PC-9 (cell line): ENCODE measurements at places on chromosomes 7 and 10.
A peak's percentile ranks its signal among the peaks of the same experiment; 100 is the strongest.

DNA sequence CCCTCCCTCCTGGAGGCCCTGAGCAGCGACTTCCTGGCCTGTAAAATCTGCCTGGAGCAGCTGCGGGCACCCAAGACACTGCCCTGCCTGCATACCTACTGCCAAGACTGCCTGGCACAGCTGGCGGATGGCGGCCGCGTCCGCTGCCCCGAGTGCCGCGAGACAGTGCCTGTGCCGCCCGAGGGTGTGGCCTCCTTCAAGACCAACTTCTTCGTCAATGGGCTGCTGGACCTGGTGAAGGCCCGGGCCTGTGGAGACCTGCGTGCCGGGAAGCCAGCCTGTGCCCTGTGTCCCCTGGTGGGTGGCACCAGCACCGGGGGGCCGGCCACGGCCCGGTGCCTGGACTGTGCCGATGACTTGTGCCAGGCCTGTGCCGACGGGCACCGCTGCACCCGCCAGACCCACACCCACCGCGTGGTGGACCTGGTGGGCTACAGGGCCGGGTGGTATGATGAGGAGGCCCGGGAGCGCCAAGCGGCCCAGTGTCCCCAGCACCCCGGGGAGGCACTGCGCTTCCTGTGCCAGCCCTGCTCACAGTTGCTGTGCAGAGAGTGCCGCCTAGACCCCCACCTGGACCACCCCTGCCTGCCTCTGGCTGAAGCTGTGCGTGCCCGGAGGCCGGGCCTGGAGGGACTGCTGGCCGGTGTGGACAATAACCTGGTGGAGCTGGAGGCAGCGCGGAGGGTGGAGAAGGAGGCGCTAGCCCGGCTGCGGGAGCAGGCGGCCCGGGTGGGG, 2.2 kb downstream of the TRIM56 start:
- DNase-seq = no peak

DNA sequence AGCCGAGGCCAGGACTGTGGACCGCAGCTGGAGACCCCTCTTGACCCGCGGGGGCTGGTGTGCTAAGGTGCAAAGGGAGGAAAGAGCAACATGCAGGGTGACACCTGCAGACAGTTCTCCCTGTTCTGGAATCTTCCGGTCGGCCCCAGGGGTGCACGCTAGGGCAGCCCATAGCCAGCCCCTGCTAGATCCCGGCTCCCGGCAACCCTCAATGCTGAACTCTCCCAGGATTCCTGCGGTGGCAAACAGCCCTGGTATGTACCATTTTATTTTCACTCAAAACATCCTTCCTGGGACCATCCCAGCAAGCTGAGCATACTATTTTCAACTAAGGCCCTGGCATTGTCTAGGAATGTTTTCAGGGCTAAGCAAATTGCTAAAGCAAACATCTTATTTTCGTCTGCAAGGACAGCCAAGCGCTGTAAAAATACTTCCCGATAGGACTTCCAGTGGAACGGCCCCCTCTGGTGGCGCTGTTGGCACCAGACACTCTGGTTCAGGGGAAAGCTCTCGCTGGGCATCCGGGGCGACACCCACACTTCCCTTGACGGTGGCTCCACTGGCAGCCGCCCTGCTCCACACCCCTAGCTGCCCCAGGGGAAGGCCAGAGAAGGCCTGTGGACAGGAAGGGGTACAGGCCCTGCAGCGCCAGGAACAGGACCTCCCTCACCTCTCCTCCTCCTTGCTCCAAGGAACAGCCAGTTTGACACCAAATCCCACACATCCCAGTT, 99.4 kb downstream of the CTBP2 start:
- peak; percentile 67 for DNase-seq

DNA sequence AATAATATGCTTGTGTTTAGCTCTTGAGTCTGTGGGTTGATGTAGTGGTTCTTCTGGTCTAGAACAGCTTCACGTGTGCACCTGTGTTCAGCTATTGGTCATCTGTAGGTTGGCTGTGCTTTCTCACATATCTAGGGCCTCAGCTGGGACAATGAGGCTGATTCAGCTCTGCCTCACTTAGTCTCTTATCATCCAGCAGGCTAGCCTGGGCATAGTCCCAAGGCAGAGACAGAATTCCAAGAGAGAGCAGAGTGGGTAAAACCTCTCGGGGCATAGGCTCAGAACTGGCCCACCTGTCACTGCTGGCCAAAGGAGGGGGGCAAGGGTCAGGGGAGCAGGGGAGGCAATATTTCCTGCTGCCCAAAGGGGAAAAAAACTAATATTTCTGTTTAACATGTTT, 32.0 kb upstream of the MXI1 start:
- DNase-seq = no peak

GRCh38 chr7:39407723-39408122, 158.5 kb upstream of the YAE1 start:
- DNase-seq = no peak

- no peak for DNase-seq
These were observed 217.1 kb downstream of the PRPF18 start for GRCh38 chr10:13803566-13804554.

DNA sequence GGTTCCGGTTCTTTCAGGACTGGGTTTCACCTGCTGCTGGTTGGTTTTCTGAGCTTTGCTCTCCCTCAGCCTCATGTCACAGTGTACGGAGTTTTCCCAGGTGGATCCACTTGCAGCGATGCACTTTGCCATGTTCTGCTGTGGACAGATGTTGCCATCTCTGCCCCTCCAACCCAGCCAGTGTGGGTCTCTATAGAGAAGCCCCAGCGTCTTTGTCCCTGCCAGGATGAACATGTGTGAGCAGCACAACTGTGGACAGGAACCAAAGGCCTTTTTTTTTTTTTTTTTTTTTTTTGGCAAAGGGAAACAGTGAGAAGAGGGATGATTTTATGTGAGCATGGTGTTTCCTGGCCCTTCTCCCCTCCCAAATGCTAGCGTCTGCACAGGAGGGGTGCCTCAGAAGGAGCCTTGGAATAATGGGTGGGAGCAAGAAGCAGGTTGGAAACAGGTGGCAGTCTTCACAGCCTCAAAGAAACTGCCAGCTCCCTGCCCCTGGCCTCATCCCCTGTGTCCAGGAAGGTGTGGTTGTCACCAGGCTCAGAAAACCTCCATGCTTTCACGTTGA, 106.5 kb downstream of the RPS24 start:
- no peak for DNase-seq

GRCh38 chr7:155722118-155722517, 77.7 kb downstream of the RBM33 start:
- DNase-seq = no peak

DNA sequence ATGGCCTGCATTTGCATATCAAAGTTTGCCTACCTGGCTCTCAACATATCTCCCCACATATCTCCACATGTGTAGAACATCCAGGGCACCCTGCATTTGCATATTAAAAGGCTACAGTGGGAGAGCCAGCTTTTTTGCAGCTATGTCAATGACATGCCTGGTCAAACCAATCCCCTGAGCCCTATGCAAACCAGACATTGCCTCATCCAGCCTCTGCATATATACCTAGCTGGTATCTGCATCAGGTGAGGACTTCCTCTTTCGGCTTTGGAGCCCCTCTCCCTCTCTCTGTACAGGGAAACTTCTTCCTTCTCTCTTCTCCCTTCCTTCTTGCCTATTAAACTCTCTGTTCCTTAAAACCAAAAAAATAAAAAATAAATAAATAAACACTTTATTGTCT, 142.7 kb upstream of the STEAP4 start:
- DNase-seq = no peak

GRCh38 chr7:91411060-91411459, 146.8 kb downstream of the FZD1 start:
- DNase-seq = no peak

DNA sequence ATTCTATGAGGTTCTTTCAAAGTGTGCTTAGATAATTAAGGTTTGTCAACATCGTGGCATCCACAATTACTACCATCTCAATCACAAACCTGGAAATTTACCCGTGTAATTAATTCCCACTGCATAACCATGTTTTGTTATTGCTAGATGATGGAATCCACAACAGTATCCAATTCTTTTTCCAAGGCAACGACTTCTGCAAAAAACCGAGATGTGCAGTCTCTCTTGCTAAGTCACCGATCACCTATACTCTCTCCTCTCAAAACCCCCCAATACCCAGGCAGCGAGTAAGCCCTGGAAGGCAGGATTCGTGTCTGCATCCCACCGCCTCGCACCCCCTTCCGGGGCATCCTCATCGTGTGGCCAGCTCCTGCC, 678 bp upstream of the EIF4H start:
- DNase-seq = no peak

- no peak for DNase-seq
These were observed 180.1 kb upstream of the CCDC6 start for GRCh38 chr10:60086421-60086820.

- DNase-seq = no peak
These were observed 16.7 kb downstream of the WIPI2 start for GRCh38 chr7:5206686-5207085.

DNA sequence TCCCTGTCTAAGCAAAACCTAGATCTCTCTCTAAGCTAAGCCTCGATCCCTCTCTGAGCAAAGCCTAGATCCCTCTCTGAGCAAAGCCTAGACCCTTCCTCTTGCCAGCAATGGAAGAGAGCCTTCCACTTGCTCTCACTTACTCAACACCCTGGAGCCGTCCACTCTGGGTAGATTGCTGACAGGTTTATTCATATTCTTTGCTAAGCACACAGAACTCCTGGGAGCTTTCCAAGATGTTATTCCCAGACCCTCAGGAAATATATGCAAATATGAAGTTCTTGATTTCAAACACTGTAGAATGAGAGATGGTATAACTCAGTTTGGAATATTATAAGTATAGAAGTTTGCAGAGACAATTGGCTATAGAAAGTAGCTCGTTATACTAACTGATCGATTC, 503.8 kb upstream of the CELF2 start:
- DNase-seq = no peak

- DNase-seq = no peak
These were observed 84.3 kb upstream of the SKAP2 start for GRCh38 chr7:26948617-26949118.

GRCh38 chr10:16717622-16718395, 99.4 kb downstream of the RSU1 start:
- no peak for DNase-seq

GRCh38 chr10:133221331-133221730, 8.7 kb upstream of the UTF1 start:
- DNase-seq = no peak

DNA sequence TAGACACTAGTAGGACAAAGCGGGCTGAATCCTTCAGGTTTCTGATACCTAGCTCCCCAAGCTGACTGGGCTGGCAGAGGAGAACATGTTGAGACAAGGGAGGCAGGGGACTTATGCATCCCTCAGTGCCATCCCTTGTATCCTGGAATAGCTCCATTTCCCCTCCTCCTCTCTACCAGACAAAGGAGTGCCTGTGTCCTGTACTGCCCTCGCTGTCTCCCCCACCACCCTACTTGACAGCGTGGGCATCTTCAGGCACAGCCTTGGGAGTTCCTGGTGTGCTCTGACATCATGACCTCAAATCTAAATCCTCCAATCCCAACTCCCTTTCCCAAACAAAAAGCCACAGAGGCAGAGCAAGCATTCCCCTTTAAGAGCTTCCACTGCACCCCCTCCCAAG, 9.0 kb downstream of the SFXN3 start:
- no peak for DNase-seq
